ENCODE measurements at places on chromosomes 2 and 18. TPM values are rescaled to one million over a fixed set of nuclear protein-coding genes. Genes with fewer than 3 reads are reported as not detected.

The TGFA gene
- polyA plus RNA-seq = 8.3 TPM

The DSEL gene
- polyA plus RNA-seq = 1.9 TPM

The MYL1 gene
- polyA plus RNA-seq = not detected

The SLC5A7 gene
- 0.75 TPM for polyA plus RNA-seq

The SERPINB2 gene
- not detected for polyA plus RNA-seq

The PROM2 gene
- 55.6 TPM for polyA plus RNA-seq

The LRRC30 gene
- not detected for polyA plus RNA-seq

The CFAP65 gene
- 0.73 TPM for polyA plus RNA-seq

The IL18RAP gene
- not detected for polyA plus RNA-seq

DNA sequence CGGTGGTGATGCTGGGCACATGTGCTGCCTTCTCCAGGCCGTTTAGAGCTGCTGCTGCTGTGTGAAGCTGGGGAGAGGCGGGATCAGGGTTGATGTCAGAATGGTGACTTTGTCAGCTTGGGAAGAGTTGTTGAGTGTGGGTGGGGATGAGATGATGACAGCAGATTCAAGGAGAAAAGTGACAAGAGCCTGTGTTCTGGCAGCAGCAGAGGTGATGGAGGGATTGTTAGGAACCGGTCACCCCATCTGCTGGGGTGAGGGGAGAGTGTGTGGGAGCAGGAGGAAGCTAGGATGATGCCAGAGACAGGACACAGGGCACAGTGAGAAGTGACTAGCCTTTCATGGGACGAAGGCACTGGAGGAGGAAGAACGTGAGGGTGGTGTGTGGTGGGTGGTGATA, 345.5 kb downstream of the RNF144A start:
- no peak for DNase-seq

- DNase-seq = no peak
These were observed 502.2 kb upstream of the ZEB2 start for GRCh38 chr2:145021962-145022665.

GRCh38 chr2:72562451-72563153, 263.2 kb downstream of the EXOC6B start:
- DNase-seq = no peak

- no peak for DNase-seq
These were observed 101.5 kb upstream of the SETBP1 start for GRCh38 chr18:44579028-44579702.

- no peak for DNase-seq
These were observed 389.0 kb downstream of the SOX11 start for GRCh38 chr2:6080932-6081753.

DNA sequence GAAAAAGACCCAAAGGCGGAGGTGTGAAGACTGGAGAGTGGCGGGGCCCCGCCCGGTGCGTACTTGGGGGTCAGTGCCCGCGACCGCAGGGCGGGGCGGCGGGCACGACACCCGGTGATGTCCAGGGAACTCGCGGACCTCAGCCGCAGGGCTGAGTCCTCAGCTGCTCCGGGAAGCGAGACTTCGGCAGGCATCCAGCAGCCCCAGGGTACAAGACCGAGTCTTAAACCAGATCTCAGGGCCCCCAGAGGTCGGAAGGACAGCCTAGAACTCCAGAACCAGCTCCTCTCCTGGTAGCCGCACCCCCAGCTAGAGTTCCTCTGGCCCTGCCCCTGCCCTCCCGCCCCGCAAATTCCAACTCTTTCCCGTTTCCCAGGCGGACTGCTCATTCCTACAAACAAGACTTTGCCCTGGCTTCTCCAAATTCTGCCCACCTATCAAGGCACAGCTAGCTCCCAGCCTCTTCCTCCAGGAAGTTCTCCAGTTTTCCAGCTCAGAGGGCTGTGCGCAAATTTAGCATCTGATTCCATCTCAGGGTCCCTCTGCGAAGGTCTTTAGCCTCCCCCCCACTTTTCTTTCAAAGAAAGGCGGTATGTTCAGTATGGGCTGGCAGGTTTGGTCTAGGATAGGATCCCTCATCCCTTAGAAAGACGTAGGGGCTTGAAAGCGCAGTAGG, 26.0 kb upstream of the NOTO start:
- peak; percentile 22 for DNase-seq

- no peak for DNase-seq
These were observed 17.6 kb downstream of the FBXO11 start for GRCh38 chr2:47888581-47889280.

DNA sequence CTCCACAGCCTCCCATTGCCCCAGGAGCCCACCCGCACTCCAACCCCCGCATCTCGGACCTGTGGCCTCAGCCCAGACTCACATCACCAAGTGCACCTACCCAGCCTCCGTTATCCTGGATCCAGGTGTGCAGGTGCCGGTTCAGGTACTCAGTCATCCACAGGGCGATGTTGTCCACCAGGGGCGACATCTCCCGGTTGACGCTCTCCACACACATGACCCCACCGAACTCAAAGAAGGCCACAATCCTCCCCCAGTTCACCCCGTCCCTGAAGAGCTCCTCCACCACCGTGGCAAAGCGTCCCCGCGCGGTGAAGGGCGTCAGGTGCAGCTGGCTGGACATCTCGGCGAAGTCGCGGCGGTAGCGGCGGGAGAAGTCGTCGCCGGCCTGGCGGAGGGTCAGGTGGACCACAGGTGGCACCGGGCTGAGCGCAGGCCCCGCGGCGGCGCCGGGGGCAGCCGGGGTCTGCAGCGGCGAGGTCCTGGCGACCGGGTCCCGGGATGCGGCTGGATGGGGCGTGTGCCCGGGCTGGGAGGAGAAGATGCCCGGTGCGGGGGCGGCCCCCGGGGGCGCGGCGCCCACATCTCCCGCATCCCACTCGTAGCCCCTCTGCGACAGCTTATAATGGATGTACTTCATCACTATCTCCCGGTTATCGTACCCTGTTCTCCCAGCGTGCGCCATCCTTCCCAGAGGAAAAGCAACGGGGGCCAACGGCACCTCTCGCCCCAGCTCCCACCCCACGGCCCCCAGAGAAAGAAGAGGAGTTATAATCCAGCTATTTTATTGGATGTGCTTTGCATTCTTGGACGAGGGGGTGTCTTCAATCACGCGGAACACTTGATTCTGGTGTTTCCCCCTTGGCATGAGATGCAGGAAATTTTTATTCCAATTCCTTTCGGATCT, 1.3 kb downstream of the BCL2 start:
- peak; percentile 90 for DNase-seq

DNA sequence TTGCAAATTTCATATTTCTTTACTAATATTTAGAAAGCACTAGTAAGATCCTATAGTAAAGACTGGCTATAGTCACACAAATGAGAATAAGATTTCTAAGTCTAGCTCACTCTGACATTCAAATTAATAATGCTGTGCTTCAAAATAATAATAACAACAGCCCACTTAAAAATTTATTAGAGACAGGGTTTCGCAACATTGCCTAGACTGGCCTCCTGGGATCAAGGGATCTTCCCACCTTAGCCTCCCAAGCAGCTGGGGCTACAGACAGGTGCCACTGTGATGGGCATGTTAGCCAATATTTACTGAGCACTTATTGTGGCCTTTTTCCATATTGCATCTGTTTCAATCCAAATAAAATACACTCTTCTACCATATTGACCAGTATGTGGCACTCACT, 96.1 kb downstream of the PIEZO2 start:
- no peak for DNase-seq

DNA sequence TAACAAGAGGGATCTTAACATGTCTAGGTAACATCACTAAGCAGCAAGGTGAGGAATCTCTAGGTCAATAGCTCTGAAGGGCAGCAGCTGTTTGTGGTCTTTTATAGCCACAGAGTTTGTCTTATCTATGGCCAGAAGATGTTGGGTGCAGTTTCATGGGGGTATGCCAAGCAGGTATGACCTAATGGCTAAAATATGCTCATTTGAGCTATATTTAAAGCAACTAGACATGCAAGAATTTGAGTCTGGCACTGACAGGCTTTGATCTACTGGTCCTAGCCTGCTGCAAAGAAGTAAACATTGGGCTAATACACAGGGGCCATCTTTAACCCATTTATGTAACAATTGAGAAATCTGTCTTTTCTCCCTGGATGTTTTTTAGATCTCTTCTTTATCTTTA, 13.9 kb upstream of the UGP2 start:
- no peak for DNase-seq

GRCh38 chr2:172429301-172429968, 2.0 kb downstream of the ITGA6 start:
- peak; percentile 66 for DNase-seq

- no peak for DNase-seq
These were observed 58.4 kb downstream of the DYSF start for GRCh38 chr2:71511776-71512175.

- DNase-seq = peak; percentile 14
These were observed 482.5 kb downstream of the BCL11A start for GRCh38 chr2:60070736-60071489.

Data from kidney (tissue), 22 donors.